ENCODE measurements at places on chromosomes 12 and 14.

DNA sequence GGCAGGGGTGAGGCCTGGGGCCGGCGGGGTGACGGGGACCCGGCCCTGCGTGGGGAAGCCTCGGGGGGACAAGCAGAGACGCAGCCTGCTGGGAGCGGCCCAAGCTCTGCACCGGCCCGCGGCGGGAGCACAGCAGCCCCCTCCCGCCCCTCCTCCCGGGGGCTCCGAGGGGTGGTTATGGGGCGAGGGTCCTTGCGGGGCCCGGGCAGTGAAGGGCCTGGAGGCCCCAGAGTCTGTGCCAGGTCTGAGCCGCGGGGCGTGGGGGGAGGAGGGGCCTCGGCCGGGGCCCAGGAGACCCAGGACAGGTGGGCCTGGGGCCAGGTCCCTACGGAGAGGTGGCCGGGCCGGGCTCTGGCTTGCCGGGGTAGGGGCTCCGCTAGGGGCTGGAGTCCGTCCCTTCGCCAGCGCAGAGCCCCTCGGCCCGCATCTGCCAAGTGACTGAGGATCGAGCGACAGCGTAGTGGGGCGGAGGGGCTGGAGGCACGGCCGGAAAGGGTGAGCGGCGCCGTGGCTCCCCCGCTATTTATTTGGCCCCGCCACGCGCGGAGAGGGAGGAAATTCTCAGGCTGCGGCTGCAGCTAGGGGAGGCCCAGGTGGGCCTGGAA, 495 bp downstream of the TMEM121 start:
- no peak for DNase-seq

DNA sequence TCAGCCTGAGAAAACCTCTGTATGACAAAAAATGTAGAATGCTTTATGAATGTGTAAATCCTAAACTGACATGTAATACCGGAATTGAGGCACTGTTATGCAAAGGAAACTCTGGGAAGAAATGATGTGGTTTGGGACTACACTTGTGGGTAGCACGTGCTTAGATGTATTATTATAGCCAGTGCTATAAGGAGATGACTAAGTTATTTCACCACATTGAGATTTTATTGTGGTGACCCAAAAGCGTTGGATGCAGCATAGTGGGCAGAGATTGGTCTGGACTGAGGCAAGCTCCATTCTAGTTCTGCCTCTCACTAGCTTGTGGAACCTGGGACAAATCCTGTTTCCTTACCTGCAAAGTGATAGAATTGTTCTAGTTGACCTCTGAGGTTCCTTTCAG, 172.2 kb downstream of the SNAPC1 start:
- DNase-seq = no peak

- DNase-seq = no peak
Measured at GRCh38 chr12:53058674-53059433, 9.0 kb downstream of the TNS2 start.

DNA sequence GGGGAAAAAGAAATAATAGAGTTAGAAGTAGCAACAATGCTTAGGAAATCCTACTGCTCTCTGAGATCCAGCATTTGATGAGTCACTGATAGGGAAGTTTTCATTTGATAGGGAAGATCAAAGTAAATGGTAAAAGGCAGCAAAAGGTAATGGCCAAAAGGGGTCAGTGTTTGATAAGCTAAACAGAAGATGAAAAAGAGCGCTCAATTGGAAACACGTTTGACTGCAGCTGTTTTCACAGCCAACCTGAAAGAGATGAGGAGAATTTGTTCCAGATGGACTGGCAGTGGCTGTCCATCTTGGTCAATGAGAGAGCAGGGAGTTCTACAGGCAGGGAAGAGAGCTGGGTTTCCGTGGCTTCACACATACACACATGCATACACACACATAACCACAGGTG, 264.2 kb downstream of the TMEM132C start:
- DNase-seq = no peak

DNA sequence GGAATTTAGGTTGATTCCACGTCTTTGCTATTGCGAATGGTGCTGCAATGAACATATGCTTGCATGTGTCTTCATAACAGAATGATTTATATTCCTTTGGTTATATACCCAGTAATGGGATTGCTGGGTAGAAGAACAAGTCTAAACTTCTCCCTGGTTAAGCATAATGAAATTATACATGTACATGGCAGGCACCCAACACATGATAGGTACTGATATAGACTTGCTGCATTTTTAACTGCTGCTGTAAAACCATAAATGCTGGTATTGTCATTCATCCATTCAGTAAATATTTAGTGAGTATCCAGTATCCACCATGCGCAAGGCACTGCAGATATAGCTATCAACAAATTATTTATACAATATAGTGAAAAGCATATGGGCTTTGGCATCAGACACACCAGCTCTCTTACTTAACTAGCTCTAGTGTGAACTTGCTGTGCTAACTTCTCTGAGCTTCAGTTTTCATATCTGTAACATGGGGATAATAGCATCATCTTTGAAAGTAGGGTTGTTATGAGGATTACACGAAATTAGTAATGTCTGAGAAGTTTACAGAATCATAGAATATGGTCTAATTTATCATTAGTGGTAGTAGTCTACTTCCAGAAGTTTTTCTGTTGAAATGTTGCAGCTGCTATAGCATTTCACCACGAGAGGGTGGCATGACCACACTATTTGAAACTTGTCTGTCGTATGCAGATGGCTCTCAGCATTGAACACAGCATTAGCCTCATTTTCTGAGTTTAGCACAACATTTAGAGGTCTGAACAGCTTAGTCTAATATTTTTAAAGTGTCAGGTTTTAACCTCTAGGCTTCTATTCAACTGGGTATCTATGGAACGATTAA, 32.0 kb upstream of the SEL1L start:
- no peak for DNase-seq
